ENCODE measurements at places on chromosomes 7 and 10.

DNA sequence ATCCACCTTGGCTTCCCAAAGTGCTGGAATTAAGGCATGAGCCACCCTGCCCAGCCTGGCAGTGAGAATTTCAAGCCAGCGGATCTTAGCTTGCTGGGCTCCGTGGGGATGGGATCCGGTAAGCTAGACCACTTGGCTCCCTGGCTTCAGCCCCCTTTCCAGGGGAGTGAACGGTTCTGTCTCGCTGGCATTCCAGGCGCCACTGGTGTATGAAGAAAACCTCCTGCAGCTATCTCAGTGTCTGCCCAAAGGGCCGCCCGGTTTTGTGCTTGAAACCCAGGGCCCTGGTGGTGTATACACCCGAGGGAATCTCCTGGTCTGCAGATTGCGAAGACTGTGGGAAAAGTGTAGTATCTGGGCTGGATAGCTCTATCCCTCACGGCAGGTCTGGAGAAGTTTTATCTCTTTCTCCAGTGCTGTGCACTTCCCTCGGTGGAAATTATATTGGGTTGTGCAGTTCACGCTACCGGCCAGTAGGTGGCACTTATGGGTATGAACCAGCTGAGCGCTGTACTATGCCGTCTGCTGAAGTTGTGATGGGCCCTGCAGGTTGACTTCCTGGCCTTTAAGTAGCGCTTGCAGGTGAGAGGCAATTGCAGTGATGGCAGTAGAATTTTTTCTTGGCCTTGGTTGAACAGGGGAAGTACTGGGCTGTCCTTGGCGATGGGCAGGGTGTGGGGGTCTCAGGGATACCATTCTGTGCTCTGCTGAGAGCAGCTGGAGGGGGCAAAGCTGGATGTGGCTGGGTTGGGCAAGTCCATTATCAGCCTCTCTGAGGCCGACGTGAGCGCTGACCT is 138.0 kb upstream of the MTPN start:
- DNase-seq: peak; percentile 25

DNA sequence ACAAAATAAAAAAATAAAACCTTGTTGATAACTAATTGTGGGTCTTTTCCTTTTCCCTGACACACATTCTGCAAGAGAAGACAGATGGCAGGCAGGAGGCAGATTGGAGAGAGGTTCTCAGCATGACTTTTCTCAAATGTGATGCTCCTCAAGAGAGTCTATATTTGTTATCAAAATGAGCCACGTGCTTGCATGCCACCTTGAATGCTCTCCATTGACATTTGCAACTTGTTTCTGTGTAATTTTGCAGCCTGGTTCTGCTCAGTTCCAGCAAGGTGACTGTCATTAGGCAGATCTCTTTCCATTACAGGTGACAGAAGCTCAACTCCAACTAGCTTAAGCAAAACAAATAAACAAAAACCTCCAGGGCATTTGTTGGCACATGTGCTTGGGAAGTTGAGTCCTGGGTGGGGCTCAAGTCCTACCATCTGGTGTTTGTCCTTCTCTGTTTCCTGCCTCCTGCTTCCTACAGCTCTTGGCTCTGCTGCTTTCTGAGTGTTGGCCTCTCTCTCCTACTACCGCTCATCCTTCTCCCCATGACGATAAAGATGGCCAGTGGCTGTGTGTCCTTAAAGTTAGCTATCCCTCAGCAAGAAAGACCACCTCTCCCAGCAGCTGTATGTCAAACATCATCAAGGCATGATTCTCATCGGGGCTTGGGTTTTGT is 56.7 kb downstream of the GRK5 start:
- no peak for DNase-seq

GRCh38 chr7:101154693-101155102 is 422 bp downstream of the AP1S1 start:
- no peak for DNase-seq

- DNase-seq: no peak
These were observed 104.6 kb downstream of the INPP5A start for GRCh38 chr10:132641966-132642731.

DNA sequence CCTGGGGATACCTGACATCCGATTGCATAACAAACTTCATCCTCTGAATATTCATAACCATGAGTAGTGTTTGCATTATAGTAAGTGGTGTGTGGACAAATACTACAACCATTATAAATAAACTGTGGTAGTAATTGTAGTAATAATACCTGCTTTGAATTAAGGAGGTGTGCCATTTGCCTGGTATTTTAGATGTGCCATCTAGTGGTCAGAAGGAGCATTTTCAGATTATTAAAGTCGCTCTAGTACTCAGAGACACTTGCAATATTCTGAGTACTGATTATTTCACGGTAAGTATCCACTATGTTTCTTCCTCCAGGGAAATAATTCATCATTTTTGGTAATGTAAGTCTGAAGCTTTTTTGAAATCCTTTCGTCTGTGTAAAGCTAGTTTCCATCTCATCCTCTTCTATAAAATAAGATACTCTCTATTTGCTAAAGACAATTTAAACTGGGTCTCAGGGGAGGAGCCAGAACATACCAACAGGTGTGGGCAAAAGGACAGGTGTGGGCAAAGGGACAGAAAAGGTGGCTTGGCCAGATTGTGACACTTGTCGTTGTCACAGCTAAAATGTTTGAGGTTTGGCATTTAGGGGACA is 115.3 kb upstream of the WDR11 start:
- DNase-seq: no peak

DNA sequence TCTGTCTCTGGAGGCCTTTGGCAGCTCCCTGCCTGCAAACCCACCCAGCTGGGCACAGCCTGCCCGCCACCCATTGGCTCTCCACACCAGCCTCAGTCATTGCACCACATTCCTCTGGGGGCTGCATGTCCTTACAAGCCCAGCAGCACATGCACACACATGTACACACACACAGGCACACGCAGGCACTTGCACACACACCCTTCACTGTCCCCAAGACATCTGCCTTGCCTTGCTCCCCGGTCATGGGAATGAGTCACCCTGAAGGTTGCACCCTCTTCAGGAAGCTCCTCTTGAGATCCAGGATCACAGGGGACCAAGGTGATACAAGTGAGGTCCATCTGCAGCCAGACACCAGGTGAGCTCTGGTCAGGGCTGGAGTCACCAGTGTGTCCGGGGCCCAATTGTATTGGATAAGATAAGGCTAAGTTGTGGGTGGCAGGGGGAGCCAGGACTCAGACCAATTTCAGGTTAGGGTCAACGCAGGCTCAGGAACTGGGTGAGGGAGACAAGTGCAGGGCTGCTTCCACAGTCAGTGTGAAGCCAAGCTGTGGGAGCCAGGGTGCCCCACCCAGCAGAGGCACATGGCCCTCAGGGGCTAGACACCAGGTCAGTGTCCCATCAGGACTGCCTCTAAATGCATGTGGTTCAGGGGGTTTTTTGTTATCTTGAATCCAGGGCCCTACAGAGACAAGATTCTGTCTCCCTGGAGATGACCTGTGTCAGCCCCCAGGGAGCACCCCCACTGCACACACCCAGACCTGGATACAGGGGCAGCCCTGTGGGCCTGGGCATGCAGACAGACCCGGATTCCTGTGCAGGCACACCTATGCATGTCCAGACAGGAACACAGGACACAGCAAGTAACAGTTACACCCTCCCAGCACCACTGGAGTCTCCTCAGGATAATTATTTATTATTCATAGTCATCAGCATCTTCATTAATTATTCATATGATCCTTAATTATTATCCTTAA is 33.8 kb downstream of the KCNH2 start:
- no peak for DNase-seq

- DNase-seq: no peak
These were observed 13.4 kb downstream of the MMRN2 start for GRCh38 chr10:86944031-86944419.

DNA sequence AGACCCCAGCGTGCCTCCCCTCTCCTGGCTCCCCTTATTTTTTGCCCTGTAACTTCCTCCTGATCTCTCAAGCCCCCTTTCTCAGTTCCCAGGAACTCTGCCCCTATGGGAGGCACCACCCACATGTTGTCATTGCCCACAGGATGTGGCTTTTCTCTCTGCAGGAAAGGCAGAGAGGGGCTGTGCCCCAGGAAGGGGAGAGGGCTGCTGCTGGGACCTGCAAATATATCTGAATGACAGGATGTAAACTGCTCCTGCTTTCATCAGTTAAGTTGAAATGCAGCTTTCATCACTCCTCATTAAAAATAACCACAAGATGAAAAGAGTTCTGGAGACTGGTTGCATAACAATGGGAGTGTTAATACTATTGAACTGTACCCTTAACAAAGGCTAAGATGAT is 103.3 kb downstream of the CLEC2L start:
- DNase-seq: no peak

- DNase-seq: no peak
These were observed 45.0 kb downstream of the MRC1 start for GRCh38 chr10:17854044-17854652.

GRCh38 chr7:91086200-91086599 is 178.0 kb upstream of the FZD1 start:
- no peak for DNase-seq

DNA sequence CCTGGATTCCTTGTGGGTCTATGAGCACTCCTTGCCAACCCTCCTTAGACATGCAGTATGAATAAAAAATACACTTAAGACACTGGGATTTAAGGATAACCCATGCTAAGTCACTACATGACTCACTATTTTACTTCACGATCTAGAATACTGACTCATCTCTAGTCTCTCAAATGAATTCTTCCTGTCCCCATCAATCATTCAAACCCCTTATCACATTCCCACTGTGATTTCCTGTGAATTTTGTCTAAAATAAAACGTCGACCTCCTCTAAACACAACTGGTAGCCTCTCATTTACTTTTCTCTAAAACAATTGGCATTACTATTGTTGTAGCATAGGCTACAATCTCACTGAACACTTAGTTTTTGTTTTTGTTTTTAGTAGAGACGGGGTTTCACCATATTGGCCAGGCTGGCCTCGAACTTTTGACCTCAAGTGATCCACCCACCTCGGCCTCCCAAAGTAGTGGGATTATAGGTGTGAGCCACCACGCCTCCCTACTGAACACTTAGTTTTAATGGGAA is 3.9 kb upstream of the IQUB start:
- no peak for DNase-seq

GRCh38 chr7:11507929-11508328 is 324.1 kb downstream of the THSD7A start:
- no peak for DNase-seq

DNA sequence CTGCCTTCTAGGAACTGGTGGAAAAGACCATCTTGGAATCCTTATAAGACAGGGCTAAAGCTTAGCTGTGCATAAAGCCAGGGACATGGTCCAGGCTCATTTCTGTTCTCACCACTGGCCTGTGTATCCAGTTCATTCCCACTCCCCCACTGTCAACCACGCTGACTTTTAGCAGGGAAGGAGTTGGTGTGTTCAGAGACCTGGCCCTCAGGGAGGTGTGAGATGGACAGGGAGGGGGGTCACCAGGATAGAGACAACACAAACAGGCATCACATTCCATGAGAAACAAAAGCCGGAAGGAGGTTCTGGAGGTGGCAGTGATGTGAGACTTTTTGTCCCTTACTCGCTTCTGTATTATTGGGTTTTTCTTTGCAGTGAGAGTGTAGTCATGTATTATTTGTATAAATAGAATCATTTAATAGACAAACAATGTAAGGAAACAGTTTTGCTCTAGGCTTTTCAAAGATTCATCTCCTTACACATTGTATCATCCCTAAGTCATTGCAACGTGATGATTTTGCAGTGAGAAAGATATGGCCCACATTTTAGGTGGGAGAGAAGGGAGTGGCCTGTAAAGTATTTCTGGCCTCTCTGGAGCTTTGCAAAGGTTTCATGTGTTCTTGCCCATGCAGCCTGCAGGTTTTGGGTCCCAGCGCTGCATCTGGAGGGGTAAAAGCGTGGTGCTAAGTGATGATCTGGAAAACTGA is 52.0 kb downstream of the EEPD1 start:
- no peak for DNase-seq

DNA sequence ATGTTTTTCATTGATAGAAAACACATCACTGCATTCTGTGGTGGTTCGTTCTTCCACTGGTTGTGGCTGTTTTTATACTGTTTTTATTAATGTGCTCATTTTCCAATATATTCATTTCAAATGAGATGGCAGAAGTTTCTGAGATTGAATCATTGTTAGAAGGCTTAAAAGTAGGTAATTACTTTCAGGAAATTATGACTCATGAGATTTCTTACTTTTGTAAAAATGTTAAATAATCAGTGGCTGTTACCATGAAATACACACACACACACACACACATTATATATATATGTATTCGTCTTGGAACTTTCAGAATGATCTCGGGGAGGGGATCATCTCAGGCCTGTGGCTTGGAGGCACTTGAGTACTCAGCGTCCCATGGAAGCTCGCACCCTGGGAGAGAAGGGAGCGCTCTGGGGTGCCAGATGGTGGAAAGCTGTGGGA is 66.1 kb downstream of the ZMYND11 start:
- DNase-seq: no peak

DNA sequence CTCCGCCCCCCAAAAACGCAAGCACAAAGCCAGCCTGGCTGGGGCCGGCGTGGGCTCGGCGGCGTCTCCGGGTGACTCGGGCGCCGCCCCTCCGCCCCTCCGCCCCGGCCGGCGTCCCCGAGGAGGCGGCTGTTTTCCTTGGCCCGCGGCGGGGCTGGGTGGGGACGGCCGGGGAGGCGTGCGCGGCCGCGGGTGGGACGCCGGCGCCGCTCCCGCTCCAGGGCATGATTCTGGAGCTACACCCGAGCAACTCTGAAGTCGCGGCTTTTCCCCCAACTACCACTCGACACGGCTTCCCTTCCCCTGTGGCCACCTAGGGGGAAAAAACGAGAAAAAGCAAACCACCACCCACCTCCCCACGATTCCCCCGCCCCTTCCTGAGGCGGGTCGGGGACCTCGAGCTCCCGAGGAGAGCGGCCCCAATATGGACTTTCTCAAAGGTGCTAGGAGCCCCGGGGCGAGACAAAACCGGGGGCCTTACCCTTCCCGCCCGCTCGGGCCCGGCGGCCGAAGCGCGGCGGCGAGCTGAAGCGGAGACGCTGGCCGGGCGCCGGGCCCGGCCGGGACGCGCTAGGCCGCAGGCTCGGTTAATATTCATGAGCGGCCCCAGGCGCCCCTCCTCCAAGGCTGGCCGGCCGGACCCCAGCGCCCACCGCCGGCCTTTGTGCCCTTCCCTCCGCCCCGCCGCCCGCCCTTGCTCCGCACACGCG is 856 bp downstream of the ARHGAP21 start:
- DNase-seq: peak; percentile 32

DNA sequence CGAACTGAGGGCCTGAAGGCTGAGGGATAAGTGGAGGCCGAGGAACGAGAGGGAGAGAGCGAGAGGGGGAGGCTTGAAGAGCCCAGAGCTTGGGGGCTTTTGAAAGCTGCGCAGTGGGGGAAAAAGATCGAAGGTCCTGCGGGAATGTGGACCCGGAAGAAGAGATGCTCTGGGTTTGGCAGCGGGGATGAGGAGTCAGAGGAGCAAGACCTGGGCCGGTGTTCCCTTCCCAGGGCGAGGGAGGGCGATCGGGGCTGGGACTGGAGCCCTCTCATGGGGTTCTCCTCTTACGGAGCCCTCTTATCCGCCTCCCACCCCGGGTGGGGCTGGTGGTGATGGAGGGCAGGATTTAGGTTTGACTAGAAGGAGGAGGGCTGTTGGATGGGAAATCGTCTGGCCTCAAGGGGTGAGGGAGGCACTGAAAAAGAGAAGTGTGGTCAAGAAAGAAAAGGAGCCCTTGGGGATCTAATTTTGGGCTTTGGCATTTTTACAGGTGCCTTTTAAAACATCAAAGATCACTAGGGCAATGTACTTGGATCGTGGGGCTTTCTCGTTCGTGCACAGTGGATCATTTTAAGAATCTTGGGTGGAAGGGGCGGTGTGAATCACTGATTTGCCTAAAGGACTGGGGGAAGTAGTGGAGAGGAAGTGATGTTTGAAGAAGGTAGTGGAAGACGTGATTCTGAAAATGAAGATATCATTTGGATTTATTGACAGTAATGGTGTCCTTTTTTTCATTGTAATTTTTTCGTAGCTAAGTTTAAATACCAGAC is 637 bp downstream of the SAMD8 start:
- peak; percentile 58 for DNase-seq

- no peak for DNase-seq
These were observed 80.1 kb downstream of the OSBPL3 start for GRCh38 chr7:24899905-24900304.
